Stimulated activated CD4-positive, alpha-beta T cell treated with anti-CD3 and anti-CD28 coated beads, Interleukin-12 subunit alpha, Interleukin-12 subunit beta, amount 100 ng/mL, for 24 hours (primary cell): ENCODE measurements at places on chromosomes 7 and 10.

GRCh38 chr7:45638916-45639315, 64.7 kb downstream of the ADCY1 start:
- DNase-seq = no peak

DNA sequence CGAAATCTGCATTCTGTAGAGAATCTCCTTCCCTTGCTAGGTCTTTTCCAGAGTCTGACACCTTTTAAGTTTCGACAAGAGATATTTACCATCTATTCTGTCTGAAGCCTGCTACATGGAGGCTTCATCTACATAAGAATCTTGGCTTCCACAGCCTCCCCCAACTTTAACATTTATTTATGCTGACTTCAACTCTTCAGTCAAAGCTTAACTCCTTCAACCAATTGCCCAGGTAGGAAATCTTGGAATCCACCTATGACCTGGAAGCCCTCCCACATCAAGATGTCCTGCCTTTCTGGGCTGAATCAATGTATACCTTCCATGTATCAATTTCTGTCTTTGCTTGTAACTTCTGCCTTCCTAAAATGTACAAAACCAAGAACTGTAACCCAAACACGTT, 54.7 kb downstream of the MINPP1 start:
- DNase-seq = no peak

DNA sequence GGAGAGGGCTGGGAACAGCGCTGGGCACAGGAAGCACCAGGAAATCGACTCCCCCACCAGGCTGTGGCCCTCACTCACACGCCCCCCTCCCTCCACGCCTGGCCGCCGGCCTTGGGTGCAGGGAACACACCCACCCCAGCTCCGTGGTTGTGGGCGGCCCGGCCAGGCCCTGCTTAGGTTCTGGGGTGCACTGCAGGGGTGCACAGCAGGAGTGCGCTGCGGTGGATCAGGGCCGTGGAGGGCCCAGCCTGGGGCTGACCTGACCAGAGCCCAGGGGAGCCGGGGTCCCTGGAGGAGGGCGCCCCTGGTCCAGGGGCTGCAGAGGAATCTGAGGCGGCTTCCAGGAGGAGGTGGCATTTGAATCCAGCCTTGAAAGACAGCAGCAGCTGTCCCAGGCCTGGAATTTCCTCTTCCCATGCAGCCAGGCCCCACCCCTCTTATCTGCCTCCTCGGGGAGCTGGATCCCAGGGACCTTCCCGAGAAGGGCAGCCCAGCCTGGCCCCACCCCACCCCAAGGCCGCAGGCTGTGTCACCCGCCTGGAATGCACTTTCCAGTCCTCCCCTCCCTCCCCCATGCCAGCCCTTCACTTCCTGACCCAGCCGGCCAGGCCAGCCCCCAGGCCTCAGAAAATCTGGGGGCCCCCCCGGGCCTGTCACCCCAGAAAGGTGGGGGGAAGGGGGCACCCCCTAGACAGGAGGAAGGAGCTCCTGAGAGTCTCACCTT, 18.4 kb upstream of the PDGFA start:
- no peak for DNase-seq

GRCh38 chr10:72221278-72221677, 5.2 kb upstream of the ASCC1 start:
- DNase-seq = no peak

DNA sequence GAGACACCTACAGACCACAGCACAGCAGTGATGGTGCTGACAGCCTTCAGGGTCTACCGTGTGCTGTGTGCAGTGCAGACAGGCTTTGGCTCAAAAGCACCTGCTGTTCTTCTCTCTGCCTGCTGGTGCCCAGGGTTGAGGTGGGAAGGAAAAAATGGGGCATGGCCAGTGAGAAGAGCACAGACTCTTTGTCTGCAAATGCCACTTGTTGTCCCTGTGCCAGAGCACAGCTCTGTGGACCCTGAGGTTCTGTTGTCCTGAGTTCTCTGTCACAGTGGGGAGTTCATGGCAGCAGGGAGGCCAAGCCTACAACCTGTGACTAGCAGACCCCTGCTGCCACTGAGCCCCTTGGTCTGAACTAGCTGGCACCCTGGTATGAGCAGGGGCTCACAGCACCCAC, 376.7 kb downstream of the GLRX3 start:
- no peak for DNase-seq

- DNase-seq = no peak
Measured at GRCh38 chr10:100192350-100192749, 6.5 kb upstream of the ERLIN1 start.

DNA sequence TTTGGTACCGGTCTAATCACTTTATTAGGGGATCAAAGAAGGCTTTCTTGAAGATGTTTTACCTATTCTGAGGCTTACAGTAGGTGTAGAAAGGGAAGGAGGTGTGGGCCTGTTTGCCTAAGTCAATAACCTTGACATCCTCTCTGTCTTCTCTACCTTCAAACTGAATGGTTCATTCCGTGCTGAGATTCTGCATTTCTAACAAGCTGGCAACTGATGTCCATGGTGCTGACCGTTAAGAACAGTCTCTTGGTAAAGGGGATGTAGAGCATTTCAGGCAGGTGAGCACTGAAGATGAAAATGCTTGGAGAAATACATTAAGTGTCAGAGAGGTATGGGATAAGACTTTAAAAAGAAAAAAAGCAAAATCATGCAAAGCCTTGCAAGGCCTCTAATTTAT, 51.5 kb upstream of the DGKB start:
- no peak for DNase-seq

- no peak for DNase-seq
Measured at GRCh38 chr7:26508481-26508880, 216.8 kb downstream of the SNX10 start.

GRCh38 chr10:102959360-102959759, 41.3 kb downstream of the CNNM2 start:
- no peak for DNase-seq

DNA sequence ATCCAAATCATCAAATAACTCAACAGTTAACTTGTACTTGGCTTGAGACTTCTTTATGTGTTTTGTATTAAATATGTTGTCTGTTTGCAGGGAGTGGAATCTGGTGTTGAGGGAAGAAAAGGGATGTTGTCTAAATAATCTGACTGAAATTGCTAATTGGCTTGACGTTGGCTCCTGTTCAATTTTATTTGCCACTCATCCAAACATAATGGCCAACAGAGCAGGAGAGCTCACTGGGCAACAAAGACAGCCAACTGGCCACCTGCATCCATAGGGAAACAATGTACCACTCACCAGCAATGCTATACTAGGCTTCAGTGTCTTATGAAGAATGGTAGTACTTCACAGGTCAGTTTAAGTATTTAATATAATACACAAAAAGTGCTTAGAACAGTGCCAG, 80.5 kb downstream of the FAM13C start:
- no peak for DNase-seq

- no peak for DNase-seq
Measured at GRCh38 chr7:26862834-26863233, 1.6 kb downstream of the SKAP2 start.

DNA sequence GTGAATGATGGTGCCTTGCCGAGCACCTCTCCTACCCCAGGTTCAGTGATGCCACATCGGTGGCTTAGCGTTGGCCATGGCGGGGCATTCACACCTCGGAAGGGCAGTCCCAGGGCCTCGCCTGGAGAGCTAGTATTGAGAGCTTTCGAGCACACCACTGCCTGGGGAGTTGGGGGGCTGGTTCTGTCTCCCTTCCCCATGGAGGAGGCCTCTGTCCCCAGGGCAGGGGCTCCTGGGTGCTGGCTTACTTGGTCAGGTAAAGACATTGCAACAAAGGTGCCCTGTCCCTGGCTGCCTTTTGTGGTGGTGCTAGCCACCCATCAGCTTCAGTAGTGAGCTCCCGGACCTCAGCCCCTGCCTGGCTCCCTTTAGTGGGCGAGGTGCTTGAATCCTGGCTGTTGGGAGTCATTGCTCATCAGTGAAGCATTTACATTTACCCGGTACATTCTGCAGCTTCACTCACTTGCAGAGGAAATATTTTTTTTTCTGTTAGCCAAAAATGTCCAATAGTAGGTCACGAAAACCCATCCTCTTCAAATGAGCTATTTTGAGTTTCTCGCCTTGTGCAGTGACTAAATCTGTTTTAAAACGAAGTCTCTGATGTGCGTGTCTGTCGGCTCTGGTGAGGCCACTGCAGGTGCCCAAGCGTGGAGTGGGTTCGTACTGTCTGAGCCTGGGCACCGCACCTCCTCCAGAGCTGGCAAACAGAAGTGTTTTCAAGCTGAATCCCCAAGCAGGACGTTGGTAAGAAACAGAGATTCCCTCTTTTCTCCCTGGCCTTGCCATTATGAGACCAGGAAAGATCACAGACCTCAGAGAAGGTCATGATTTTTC, 95.5 kb downstream of the INPP5A start:
- no peak for DNase-seq

- DNase-seq = no peak
Measured at GRCh38 chr7:44059219-44060090, 5.9 kb downstream of the PGAM2 start.

GRCh38 chr10:58336242-58336641, 1.4 kb downstream of the UBE2D1 start:
- no peak for DNase-seq

DNA sequence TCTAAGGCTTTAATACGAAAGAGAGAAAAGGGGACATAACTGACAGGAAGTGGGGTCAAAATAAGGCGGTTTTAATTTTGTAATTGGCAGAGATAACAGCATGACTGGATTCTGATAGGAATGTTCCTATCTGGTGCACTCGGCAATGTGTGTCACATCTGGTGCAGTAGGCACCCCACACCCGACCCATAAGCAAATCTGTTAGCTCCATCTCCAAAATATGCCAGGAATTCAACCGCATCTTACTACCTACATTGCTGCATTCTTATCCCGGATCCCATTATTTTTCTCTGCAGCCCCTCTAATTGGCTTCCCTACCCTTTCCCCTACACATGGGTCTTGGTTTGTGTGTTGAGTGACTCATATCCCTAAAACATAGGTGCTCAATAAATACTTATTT, 19.1 kb upstream of the GALNT11 start:
- no peak for DNase-seq

- DNase-seq = no peak
Measured at GRCh38 chr7:43884209-43884608, 14.9 kb upstream of the MRPS24 start.

DNA sequence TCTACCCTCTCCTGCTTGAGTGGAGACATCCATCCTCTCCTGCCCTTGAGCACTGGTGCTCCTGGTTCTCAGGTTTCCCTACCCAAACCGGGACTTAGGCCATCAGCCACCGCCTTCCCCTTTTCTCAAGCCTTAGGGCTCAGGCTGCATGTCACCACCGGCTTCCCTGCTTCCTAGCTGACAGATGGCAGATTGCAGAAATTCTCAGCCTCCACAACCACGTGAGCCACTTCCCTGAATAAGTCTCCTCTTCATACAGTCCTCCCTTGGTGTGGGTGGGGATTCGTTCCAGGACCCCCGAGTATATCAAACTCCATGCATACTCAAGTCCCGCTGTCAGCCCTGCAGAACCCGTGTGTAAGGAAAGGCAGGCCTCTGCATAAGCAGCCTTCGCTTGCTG, 203.5 kb upstream of the ZNF32 start:
- no peak for DNase-seq

DNA sequence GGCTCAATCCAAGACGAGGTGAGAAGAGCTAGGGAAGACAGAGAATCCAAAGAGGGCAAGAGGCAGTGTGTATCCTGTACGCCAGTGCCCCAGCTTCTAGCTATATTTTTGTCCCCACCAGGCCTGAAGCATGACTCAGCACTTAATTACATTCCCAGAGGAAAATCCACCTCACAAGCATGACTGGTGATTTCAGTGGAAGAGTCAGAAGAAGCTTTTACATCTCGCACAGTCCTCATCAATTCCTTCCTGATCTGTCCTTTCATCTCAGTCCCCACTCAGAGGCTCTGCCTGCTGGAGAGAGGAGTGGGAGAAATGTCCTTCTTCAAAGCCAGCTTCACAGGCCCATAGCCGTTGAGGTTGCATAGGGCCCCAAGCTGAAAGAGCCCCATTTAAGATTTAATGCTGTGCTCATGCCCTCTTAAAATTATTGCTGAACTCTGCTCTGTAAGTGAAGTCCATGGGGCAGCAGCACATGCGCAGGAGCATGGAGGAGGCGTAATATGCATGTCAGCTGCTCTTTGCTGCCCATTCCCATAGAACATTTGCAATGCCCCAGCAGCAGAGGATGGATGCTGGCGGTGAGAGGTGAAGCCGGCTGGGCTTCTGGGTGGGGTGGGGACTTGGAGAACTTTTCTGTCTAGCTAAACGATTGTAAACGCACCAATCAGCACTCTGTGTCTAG, 39.0 kb upstream of the AOAH start:
- DNase-seq = no peak

- DNase-seq = no peak
Measured at GRCh38 chr7:34043461-34044305, 138.3 kb downstream of the BMPER start.

DNA sequence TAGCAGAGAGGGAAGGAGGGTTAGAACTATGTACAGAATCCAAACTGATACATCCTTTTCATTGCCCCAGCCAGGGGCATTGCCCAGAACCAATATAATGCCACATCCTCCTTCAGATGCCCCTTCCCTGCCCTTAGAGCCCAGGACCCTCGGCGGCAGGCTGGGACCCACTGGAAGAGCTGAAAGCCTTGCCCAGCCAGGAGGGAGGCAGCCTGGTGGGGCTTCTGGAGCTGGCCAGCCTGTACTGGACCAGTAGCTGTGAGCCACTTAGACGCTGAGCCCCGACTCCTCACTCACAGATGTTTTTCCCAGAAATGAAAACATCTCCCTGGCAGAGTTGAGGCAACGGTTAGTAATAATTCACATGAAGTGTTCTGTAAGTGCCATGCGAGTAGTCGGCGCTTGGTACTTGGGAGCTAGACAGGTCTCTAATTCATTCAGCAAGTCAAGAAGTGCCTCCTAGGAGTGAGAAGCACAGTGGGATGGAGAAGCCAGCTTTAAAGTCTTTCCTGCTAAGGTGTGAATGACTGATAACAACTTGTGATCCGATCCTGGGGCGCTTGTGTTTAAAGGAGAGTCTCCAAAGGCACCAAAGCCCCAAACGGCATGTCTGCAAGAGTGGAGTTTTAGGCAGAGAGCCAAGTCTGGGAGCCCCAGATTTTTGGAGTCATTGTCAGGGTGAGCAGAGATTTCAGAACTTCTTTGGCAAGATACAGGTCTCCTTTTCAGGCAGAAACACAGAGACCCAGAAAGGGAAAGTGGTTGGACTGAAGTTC, 9.8 kb downstream of the VSIR start:
- no peak for DNase-seq

GRCh38 chr7:75072981-75073283, 670 bp downstream of the RCC1L start:
- no peak for DNase-seq

- DNase-seq = no peak
Measured at GRCh38 chr7:2670171-2670570, 17.8 kb upstream of the AMZ1 start.
